Stimulated activated CD8-positive, alpha-beta memory T cell treated with anti-CD3 and anti-CD28 coated beads, Interleukin-2, amount 100 ng/mL, for 1 hour (primary cell): ENCODE measurements at places on chromosomes 4 and X.

GRCh38 chrX:15014281-15014680 lies 141.1 kb downstream of the MOSPD2 start:
- DNase-seq = no peak

GRCh38 chr4:98098764-98099163 lies 44.5 kb downstream of the STPG2 start:
- DNase-seq = no peak

DNA sequence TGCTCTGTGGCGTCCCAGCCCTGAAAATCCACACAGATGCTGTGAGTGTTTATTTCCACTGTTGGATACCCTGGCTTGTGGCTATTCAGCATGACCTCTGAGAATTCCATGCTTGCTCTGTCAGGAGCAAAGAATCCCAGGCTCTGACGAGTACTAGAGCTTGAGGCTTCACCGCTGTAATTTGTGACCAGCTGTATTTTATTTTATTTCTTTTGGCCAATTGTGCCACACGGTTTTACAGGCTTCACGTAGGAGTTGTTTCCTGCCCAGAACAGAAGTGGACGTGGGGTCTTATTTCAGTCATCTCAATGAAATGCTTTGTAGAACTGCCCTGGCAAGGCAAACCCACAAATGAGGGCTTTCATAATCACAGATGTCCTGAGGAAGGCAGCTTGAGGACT lies 69.4 kb upstream of the CLDN34 start:
- no peak for DNase-seq

DNA sequence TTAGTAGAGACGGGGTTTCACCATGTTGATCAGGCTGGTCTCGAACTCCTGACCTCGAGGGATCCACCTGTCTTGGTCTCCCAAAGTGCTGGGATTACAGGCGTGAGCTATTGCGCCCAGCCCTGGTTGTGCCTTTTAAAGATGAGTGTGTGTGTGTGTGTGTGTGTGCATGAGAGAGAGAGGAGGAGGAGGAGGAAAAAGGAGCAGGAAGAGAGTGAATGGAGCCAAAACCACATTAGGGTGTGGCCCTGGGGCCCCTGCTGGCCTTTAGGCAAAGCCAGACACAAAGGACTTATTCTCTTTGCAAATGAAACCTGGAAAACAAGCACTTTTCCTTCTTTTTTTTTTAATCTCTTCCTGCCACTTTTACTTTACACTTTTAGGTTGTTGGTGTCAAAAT lies 48.2 kb upstream of the KLF3 start:
- DNase-seq = no peak

DNA sequence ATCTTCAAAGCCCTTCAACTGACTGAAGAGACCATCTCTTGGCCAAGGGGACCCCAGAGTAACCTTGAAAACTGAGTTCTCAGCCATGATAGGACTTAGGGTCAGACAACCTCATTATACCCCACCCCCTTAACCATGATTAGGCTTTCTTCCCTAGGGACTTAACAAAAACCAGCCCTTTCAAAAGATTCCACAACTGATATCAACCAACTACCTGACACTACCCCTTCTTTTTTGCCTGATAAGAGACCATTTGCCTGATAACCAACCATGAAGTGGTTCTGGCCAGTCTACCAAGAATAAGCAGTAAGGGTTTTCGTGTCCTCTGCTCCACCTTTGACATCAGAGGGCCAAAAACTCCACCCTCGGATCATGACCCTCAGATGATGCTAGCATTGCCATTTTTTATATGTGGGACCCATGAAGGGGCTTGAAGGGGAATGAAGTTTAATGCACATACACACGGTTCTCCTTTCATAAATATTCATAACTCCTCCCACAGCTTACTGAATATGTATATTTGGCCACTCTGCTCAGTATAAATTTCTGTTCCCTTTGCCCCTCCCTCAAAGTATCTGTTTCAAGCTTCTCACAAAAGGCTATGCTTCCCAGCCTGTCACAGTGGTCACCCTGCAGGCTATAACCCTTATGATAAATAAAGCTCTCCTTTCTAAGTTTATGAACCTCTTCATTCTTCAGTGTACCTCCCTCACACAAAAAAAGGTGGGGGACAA lies 12.3 kb downstream of the TBCK start:
- DNase-seq = no peak

- no peak for DNase-seq
These were observed 27.4 kb downstream of the TMPRSS11A start for GRCh38 chr4:67935888-67936287.

GRCh38 chr4:185524888-185525863 lies 10.1 kb downstream of the PDLIM3 start:
- no peak for DNase-seq

DNA sequence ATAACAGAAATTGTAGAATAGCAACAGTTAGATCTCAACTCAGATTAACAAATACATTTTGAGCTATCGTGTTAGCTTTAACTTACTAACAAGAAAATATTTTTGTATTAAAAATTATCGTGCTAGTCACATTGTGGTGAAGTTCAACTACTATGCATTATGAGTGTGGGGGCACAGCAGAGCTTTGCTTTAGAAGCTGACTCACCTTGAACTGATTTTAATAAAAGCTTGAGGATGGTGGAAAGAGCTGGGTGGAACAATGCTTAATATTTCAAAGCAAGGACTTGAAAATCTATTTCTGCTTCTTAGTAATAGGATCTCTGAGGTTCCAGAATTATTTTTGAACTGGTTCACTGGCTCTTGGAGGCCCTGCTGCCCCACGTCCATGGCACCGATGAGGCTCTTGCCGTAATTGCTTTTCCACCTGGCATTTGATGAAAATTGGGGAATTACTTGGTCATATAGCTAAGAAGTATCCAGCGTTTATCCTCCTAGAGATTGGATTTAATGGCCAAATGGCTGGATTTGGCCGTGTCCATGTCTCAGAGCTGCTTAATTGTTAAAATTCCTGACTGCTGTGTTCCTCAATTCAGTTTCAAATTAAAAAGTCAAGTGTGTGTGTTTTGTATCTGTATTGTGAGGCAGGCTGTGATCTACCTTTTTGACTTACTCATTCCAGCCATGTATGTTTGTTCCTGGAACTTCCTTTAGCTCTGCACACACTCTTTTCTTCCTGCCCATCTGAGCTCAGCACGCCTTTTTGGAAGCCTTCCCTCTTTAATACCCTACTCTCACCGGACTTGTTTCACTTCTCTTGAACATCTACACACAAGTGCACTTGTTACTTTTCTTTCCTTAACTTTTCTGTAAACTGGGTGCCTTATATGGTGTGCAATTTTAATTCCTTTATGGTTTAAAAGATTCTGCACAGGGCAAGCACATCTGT lies 66.6 kb upstream of the LIMCH1 start:
- DNase-seq = no peak

- DNase-seq = no peak
These were observed 317.2 kb downstream of the CAMK2D start for GRCh38 chr4:113444386-113444785.

DNA sequence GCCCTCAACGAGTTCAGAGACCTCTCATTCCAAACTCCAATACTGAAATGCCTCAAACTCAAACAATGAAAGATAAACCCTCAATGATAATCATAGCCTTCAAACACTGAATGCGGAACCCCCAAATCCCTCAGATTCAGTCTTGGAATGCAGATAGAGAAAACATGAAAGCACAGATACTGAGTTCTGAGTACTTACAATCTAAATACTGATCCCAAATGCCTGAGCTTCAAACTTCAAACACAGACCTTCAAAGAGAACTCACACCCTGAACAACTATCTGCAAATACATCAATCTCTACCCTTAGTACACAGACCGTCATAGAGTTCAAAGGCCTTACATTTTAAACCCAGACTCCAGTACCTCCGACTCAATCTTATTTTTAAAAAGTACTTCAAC lies 16.9 kb upstream of the PAGE4 start:
- no peak for DNase-seq

- no peak for DNase-seq
These were observed 48.6 kb downstream of the MAGEA9 start for GRCh38 chrX:149830192-149830873.

DNA sequence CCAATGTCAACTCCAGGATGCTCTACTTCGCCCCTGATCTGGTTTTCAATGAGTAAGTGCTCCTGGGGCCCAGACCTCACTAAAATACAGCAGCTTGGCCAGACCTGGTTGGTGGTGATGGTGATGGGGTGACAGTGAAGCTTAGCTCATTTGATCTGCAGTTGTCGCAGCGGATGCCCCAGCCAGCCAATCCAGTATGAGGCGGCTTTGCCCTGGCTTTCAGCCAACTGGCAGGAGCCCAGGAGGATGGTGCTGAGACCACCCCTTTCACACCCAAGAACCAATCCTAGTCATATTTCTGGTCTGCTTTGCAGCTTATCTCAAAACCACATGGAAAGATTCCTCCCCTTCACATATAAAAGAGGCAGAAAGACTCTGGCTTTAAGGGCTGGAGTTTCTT lies 173.8 kb downstream of the AR start:
- DNase-seq = no peak

GRCh38 chr4:94516067-94516466 lies 64.3 kb downstream of the PDLIM5 start:
- DNase-seq = no peak

DNA sequence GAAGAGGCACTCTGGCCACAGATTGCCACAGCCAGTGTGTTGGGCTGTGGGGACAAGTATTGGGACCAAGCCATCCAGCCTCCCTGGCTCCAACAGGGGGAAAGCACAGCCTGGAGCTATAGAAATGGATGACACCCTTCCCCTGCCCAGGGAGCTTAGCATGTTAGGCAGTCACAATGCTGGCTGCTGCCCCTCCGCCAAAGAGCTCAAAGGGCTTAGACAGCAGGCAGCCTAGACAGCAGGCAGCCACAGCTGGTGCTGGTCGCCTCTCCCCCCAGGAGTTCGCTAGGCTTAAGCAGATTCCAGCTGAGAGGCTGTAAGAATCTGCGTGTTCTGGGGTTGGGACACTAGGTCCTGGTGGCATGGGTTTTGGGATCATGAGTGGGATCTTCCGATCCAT lies 94.5 kb upstream of the MXRA5 start:
- DNase-seq = no peak

DNA sequence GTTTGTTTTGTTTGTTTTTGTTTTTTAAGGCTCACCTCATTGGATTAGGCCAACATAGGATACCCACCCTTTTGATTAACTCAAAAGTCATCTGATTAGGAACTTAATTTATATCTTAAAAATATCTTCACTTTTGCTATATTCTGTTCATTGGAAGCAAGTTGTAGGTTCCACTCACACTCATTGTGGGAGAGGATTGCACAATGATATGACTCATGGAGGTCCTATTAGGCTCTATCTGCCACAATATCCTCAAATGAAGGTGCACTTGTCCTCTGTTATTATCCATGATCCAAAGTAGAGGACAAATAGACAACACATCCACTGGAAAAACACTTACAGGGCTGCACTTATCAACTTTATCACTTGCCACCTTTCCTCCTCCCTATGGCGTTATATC lies 60.5 kb upstream of the ADAMTS3 start:
- DNase-seq = no peak

DNA sequence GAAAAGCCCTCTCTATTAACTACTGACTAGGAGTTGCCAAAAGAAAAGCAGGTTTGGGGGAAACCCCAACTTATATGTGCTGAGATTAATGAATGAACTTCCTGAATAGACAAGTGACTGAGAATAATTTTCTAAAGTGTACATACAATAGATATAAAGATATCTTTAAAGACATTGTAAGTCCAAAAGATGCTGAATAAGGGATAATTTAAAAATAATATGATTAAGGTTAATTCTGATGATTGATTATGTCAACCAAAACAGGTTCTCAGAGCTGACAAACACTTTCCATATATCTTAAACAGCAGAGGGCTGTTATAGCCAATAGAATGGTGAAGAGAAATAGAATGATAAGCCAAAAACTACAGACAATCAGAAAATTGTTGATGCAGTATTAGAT lies 28.6 kb downstream of the AGA start:
- no peak for DNase-seq

DNA sequence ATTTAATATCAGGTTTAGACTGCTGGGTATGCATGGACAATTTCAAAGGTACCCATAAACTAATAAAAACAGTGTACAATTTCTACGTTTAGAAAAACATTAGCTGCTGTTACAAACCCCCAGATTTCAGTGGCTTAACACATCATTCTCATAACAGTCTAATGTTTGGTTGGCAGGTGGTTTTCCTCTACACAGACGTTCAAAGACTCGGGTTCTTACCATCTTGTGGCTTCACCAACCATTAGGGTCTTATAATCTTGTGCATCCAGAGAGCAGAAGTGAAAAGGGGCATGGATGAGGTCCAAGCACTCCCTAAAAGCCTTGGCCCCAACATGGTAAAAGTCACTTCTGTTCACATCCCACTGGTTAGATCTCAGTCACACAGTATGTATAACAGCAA lies 71.6 kb downstream of the SH3RF1 start:
- no peak for DNase-seq

DNA sequence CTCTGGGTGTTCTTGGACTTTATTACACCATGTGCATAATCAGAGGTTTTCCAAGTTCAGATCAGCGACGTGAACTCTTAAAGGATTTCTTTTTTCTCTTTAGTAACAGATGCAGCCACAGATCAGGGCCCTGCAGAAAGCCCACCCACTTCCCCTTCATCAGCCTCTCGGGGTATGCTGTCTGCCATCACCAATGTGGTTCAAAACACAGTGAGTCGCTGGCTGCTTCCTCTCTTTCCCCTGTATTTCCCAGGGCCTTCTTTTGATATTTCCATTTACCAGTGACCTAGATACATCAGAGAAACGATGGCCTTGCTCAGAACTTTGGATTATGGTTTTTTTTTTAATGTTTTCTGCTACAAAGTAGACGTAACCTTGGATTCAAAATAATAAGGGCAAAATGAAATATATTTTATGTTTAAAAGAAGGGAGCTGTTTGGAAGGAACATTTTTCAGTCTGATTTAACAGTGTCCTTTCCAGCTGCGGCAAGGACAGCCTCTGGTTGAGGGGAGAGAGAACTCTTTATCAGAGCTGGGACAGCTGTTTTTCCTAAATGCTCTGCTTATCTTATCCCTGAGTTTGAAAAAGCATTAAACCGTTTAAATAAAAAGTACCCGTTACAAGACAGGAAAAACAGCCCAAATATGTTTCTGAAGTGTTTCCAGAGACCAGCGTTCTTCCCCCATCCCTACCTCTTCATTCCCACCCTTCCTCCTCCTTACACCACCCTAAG lies 38.2 kb downstream of the FAM114A1 start:
- DNase-seq = no peak

GRCh38 chr4:122788935-122789334 lies 37.7 kb upstream of the FGF2 start:
- DNase-seq = no peak

- peak; percentile 24 for DNase-seq
These were observed 863 bp upstream of the FAM193A start for GRCh38 chr4:2535376-2536192.

DNA sequence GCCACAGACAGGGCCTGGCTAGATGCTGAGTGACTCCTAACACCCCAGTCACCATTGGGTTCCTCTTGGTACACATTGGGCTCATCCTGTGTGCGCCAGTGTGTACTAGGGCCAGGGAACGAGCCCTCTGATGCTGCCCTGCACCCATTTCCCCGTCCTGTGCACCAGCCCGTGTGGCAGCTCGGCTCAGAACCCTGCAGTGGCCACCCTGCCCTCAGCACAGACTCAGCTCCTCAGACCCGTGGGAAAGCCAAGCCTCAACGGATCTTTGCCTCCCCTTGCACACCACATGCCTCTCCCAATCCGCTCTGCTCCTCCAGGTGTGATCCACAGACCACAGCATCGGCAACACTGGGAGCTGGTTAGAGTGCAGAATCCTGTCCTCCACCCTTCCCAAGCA lies 38.6 kb downstream of the EVC start:
- no peak for DNase-seq

GRCh38 chrX:136210806-136211205 lies 40.4 kb downstream of the MAP7D3 start:
- DNase-seq = no peak
